ENCODE measurements at places on chromosomes 7 and 10.
A peak's percentile ranks its signal among the peaks of the same experiment; 100 is the strongest.

DNA sequence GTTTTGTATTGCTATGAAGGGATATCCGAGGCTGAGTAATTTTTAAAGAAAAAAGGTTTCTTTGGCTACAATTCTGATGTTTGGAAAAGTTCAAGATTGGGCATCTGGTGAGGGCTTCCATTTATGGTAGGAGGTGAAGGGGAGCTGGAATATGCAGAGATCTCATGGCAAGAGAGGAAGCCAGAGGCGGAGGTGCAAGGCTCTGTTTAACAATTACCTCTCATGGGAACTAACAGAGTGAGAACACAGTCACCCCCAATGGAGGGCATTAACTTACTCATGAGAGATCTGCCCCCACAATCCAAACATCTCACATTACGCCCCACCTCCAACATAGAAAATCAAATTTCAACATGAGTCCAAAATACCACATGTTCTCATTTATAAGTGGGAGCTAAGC lies 62.0 kb downstream of the AKR1D1 start:
- DNase-seq = no peak

- no peak for DNase-seq
Observed at GRCh38 chr10:61901829-61902444, 438 bp downstream of the ARID5B start.

DNA sequence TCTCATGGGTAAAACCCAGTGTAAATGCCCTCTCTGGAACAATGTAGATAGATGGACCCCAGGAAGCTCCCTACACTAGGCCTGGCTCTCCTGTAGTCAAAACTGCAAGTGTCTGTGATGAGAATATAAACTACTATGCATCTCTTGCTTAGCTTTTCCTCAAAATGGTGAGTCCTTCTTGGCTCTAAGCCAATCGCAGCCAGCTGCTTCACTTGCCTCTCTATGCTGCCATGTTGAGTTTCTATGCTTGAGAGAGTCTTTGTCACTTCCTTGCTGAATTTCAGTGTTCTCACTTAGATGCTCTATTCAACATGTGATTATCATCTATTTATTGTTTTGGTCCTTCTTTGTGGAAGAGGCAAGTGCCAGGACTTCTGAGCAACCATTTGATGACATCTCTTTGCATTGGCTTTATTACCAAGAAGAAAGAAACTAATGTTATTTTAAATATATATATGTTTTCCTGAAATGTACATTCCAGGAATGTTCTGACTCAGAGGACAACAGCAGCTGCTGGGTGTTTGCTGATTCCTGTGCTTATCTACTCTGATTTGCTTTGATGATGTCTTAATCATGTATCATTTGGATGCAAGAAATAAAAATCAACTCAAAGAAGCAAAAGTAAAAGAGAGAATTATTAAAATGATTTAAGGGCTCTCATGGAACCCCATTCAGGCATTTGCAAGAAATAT lies 16.6 kb downstream of the TAS2R40 start:
- no peak for DNase-seq

GRCh38 chr10:11946652-11947051 lies 96.0 kb downstream of the UPF2 start:
- DNase-seq = no peak

DNA sequence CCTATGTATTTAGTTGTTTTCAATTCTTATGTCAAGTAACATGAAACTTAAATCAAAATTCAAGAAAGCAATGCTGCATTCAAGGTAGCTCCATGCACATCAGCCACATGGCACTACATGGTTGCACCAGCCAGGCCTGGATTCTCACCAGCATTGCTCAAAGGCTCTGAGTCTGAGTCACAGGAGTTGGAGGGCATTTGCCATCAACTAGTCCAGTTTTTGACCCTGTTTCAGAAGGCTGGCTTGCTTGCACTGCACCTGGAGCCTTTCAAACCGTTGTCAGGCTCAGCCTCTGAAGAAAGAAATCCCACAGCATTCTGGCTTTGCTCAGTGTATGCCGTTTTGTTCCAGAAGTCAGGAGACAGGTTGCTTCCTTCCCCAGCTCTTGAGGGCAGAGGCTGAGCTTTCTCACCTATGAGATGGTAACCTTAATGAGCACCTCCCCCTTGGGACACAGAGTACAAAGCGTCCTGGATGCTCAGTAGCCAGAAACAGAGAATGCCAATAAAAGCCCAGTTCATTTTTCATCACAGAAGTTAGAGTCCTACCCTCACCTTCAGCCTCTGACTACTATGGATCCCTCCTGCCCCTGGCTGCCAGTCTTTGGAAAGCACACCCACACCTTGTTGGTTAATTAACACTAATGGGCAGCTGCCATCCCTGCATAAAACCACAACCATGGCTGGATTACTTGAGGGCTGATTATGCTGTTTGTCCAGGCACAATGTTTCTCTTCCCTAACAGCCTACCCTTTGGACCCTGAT lies 288.4 kb upstream of the LRRTM3 start:
- no peak for DNase-seq

DNA sequence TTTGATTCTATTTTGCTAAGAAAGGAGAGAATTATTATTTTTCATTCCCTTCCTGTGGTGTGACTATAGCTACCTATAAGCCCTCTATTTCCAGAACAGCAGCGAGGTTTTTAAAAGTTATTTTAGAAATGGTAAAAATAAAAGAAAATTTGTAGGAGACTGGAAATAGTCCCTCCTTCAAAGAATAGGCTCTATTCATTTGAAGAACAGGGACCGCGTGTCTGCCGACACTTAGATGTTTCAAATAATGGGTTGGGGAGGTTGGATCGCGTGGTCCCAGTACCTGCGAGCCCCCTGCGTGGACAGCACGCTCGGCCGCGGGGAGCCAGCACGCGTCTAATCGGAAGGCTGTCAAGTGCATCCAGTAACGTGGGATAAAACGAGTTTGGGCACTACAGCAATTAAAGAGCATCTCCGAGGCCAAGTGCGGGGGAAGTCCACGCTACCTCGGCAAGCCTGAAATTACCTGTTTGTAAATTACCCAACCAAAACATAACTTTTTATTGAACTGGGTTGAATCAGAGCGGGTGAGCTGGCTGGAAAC lies 1.0 kb downstream of the CACNA2D1 start:
- peak; percentile 71 for DNase-seq

DNA sequence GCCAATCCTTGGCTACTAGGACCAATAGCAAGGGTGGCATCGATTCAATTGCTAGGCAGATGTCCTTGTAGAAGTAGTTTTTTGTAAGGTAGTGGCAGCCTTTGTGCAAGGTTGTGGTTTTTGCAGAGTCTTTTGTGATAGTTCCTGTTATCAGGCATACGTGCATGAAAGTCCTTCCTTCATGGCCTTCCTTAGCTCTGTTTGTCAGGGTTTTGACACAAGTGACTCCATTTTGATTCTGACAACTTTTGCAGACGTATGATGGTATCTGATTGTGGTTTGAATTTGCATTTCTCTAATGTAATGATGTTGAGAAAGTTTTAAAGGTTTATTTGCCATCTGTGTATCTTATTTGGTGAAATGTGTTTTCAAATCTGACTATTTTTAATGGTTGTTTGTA lies 71.8 kb upstream of the SYPL1 start:
- DNase-seq = no peak

GRCh38 chr10:124343351-124344265 lies 75.1 kb downstream of the OAT start:
- DNase-seq = no peak

DNA sequence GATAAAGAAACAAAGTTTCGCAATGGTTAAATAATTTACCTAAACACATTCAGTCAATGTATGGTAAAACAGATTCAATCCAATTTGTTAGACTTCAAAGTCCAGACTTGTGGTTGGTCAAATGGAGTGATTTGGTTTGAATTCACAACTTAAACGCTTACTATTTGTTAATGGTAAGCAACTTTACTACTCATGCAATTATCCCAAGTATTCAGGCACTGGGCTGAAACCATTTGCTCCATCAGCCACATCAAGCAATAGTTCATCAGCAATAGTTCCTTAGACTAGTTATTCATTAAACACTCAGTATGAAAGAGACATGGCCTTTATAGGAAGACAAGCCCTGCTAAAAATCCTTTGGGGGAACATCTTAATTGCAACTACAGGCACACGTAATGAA lies 253.0 kb downstream of the AGMO start:
- no peak for DNase-seq

DNA sequence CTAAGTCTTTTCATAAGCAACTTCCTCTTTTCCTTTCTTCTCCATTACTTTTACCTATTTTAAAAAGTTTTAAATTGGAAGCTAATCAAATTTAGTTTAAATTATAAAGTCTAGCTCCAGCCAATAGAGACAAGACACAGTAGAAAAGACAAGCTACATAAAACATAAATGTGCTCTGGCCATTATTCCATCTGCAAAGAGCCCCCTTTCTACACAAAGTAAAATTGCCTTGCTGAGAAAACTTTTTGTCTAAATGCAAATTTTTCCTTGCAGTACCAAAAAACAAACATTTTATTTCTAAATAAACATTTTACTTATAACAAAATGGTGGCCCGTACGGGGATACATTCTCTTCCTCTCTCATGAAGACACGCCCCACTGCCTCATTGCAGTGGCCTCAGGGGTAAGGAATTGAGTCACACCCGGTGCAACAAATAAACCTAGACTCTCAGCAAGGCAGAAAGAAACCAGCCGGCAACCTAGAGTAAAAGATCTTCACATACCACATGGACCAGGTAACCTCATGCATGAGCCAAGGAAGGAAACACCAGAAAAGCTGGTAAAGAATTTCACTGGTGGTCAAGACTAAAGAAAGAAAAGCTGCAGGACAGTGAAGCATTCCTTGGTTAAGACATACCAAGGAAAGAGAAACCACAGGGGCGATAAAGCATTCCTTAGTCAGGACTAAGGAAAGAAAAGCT lies 71.6 kb upstream of the ZNF746 start:
- DNase-seq = no peak

DNA sequence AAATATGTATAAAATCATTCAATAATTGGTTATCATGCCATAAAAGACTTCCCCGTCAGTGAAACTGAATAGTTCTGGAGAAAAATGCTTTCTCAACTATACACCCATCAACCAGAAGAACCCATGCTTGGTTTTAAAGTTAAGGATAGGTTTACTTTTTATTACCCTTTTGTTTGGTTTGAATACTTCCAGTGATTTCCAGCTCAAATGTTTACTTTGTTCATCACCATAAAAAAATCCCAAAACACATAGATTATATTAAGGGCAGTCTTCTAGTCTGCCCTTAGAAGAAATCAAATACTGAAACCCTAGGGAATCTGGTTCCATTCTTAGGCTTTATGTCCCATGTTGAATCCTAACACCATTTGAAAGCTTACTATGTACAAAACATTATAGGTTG lies 49.2 kb downstream of the PTTG1IP2 start:
- DNase-seq = no peak

GRCh38 chr10:115355162-115355760 lies 262.1 kb downstream of the ATRNL1 start:
- no peak for DNase-seq

DNA sequence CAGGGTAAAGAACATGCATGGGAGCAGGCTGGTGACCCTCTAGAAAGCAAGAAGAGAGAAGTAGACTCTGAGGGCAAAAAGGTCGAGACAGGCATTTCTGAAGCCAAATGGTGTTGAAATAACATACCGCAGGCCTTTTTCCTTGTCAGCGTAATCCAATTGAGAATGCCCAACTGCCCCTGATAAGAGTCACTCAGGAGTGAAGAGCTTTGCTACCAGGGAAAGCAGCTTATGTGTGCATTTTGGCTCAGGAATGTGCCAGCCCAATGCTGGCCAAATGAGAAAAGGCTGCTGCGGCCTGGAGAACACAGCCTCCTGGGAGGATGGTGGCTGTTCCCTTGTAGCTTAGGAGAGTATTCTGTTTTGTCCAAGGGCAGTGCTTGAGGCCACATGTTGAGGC lies 61.4 kb upstream of the NFKB2 start:
- DNase-seq = peak; percentile 72

GRCh38 chr10:120691625-120692024 lies 159.5 kb upstream of the WDR11 start:
- no peak for DNase-seq

DNA sequence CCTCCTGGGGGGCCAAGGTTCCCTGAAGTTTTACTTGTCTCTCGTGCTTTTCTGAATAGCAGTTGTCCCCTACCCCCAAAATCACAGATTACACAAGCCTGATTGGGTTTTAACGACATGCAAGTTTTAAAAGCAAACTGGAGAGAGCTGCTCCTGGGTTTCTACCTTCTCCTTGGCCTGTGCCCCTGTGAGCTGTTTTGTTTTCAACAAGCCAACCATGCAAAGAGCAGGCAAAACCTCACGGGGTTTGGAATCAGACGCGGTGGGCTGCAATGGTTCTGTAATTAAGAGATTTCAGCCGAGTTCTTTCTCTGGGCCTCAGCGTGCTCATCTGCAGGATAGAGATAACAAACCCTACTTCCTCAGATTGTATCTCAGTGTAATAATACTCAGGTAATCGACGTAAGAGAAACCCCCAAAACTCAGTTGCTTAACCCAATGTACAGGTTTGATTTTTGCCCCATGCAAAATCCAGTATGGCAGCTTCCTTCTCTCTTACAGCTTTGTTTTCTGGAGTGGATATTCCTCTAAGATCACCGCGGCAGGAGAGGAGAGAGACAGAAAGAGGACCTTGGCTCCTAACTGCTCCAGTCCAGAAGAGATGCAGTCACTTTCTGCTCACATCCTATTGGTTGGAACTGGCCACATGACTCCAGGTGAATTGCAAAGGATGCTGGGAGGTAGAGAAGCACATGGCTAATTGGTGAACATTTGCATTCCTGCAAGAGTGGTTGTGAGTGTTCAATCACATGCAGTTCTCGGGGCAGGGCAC lies 42.0 kb downstream of the MYL10 start:
- no peak for DNase-seq

DNA sequence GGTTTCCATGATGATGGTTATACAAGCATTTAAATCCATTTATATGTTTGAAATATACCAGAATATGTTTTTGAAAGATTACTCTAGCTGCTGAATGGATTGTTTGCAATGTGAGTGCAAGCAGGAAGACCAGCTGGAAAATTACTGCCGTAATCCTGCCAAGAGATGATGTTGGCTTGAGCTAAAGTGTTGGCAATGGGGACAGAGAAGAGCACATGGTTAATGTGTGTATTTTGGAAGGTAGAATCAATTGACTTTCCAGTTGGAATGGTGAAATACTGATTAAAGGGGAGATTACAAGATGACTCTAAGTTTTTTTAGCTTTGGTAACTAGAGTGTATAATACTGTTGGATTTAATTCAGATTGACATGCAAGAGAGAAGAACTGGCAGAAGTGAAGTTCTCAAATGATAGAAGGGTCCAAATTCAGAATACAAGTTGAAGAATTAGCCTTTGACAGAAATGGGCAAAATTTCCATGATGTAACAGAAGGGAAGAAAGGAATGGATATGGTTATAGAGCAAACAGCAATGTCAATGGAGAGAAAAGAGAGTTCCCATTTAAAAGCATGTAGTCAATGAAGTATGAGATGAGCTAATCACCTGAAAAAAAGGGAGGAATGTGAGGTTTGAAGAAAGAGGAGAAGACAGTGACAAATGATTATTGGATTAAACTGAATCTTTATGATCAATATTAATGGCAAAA lies 422.0 kb downstream of the CDC14C start:
- DNase-seq = no peak

- DNase-seq = no peak
Observed at GRCh38 chr10:120630266-120630665, 173.2 kb downstream of the PLPP4 start.
